ENCODE measurements at places on chromosomes 11 and 22. TPM values are rescaled to one million over a fixed set of nuclear protein-coding genes. Genes with fewer than 3 reads are reported as not detected.

The MUC6 gene
- 194 TPM for total RNA-seq

DNA sequence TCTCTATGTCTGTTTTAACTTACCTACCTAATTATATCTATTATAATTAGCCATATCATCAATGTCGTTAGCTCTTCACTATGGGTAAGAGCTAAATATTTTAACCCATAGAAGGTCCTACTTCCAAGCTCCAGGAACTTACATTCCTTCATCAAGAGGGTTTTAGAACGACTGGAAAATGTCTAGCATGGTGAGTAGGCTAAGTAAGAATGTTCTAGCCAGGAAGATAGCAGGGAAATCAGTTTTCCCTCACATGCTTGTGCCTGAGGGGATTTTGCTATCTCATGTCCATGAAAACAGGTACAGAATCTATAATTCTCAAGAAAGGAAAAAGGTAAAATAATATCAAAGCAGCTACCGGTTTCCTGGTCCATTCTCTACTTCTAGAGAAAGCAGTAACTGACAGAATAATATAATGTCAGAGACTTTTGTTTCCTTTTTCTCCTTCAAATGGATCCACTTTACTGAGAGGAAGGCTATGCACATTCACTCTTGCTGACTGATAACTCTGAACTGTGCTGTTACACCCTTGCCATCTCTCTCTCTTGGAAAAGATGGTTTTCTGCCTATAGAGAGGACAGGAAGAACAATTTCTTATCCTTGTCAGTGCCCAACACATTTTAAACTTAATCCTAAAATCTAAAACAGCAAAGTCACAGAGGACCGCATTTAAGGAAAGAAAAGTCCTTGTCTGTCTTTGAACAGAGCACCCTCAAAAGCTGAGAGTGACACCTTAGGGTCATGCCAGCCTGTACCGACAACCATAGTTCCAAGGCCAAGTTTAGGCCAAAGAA, 67.0 kb downstream of the MAML2 start:
- DNase-seq: no peak

The TNNI2 gene
- 3.4 TPM for total RNA-seq

The FAM111B gene
- 0.33 TPM for total RNA-seq

DNA sequence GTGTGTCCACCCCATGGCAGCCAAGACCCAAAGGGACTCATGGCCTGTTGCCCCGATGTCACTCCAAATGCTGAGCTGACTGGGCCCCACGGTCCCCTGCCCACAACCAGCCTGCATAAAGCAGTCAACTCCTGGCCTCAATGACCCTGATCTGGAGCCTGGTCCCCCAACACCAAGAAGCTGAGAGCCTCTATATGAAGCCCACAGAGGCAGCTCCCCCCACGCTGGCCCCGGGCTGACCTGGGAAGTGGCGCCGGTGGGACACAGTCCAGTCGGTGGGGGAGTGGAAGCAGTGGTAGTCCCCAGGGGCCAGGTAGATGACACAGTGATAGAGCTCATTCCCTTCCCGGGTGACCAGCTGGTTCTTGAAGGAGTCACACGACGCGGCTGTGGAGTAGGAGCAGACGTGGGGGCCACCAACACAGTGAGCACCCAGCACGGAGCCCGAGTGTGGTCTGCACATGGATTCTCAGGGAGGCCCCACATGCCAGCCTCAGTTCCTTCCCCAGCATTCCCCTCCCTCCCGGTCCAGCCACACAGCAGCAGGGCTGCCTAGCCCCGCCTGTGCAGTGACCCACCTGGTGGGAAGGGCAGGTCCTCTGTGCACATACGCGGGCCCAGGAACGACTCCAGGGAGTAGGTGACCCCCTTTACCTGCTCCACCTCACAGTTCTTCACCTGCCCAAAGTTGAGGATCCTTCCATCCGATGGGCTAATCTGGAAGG, 41.1 kb downstream of the PISD start:
- DNase-seq: no peak

The ANKK1 gene
- 0.78 TPM for total RNA-seq

DNA sequence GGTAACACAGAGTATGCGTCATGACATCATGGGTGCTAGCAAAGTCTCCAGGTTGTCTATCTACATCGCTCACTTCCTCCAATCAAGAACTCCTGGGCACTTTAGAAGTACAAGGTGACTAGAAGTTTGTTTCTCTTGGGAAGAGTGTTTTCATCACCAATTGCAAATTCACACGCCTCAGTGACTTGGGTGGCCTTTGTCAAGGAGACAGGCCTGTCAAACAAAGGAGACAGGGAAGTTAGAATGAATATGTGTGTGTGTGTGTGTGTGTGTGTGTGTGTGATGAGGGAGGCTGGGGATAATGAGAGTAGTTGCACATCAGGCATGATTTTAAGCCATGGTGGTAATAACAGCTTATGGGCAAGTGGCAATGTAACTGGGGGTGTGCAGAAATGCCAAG, 953.2 kb downstream of the OPCML start:
- no peak for DNase-seq

The DAGLA gene
- 9.9 TPM for total RNA-seq
